AG10803 (cell line): ENCODE measurements at places on chromosomes 16 and 17.

GRCh38 chr16:68772030-68772681 is 35.1 kb downstream of the CDH1 start:
- no peak for DNase-seq

DNA sequence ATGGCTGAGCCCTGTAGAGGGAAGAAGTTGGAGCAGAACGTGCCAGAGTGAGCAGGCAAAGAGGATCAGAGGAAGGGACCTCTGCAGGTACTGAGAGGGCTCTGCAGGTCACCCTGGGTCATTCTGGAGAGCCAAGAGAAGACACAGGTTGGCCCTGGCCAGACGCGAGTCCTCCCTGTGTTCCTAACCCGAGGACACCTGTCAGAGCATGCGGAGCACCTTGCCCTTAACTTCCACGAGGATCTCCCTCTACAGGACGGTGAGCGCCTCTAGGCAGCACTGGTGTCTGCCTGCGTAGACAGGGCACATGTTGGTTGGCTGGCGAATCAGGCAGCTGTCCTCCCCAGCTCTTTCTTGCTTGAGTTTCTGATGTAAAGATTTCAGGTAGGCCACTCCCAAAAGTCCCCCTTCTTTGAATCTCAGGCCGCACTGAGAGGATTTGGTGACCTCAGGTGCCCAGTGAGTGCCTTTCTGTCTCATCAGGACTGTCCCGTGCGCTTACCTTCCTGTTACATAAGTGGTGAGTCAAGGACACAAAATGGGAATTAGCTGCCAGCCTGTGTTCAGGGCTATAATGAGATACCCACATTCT is 45.3 kb downstream of the MPRIP start:
- no peak for DNase-seq

DNA sequence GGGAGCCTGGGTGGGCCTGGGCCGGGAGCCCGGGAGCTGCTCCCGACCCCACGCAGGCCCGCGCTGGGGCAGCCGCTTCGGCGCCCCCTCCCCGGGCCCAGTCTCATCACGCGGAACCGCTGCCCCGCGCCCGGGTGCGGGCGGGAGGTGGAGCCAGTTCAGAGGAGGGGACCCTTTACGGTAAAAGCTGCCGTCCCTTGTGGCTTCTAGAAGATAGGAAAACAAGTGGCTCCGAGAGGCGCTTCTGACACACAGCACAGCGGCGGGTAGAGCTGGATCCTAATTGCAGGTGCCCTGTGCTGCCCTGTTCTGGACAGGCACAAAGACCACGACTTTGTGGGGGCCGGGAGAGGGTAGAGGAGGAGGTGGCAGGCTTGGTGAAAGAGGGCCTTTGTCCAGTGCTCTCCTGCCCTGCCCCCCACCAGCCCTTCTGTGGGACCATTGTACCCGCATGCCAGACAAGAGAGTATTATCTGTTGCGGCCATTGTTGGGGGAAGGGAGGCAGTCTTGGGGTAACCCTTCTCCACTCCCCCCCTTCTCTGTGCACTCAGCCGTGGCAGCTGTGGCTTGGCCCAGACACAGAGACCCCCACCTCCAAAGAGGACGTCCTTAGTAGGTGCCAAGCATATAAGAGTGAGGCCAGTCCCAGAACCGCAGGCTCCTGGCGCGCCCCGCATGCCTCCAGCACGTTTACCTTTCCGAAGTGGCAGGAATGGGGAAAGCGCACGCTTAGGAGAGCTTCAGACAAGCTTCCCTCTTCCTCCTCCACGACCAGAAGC is 736 bp downstream of the CNP start:
- no peak for DNase-seq

DNA sequence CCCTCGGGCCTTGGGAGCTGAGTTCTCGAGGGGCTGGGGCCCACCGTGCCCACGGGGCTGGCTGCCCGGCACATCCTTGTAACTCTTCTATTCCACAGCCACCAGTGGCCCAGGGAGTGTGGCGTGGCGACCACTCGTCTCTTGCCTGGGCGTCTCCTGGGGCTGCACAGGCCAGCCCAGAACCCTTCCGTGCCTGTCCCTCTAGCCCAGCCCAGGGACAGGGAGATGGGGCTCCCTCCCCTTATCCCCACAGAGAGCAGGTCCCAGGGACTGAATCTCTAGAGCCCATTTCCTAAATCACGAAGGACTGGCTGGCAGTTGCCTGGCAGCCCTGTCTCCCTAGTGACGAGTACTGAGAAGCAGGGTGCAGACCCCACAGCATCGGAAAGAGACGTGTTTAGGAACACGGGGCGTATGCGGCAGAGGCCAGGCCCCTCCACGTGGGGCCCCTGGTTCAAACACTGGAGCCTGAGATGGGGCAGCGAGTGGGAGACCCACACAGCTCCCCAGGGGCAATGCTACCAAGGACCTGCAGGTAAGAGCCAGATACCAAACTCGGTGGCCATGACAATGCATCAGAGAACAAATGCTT is 51.0 kb downstream of the TIMM22 start:
- no peak for DNase-seq

GRCh38 chr16:46918905-46919792 is 35.0 kb downstream of the GPT2 start:
- DNase-seq: no peak

GRCh38 chr16:15046692-15047376 is 9.0 kb downstream of the NTAN1 start:
- no peak for DNase-seq

GRCh38 chr16:69894676-69895075 is 56.5 kb upstream of the CLEC18A start:
- DNase-seq: no peak

- DNase-seq: no peak
Observed at GRCh38 chr17:29214215-29215146, 32.2 kb upstream of the CRYBA1 start.

- DNase-seq: no peak
Observed at GRCh38 chr16:3759736-3760135, 42.4 kb upstream of the TRAP1 start.

GRCh38 chr17:19645734-19646201 is 2.8 kb upstream of the ALDH3A2 start:
- DNase-seq: no peak

GRCh38 chr16:29975134-29975538 is 1.5 kb downstream of the TAOK2 start:
- DNase-seq: no peak

DNA sequence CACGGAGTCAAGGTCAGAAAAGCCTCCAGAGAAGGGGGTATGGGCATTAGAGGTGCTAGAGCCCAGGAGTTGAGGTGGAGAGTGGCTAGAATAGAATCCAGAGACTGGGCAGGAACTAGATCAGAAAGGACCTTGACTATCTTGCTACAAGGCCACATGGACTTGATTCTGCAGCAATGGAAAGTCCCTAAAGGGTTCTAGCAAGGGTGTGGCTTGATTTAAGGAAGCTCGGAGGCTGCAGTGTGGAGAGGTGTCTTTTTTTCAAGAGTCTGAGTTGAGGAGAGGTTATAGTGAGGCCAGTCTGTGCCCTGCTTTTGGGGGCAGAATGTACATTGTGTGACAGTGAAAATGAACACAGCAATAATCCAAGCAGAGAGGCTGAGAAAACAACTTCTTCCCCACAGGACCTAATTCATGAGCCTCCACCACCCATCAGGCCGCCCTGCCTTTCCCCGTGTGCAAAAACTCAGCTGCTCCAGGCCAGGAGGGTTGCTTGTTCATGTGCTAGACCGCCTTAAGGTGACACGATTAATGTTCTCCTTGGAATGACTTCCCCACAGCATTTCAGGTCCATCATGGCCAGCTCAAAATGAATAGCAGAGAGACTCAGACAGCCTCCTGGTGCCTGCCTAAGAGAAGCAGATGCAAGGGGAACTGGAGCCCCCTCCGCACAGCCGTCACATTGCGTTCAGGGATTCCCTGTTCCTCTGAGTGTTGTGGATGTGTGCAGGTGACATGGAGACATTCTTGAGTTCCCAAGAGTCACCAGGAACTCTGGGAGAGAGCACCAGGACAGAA is 8.7 kb upstream of the BEAN1 start:
- no peak for DNase-seq

DNA sequence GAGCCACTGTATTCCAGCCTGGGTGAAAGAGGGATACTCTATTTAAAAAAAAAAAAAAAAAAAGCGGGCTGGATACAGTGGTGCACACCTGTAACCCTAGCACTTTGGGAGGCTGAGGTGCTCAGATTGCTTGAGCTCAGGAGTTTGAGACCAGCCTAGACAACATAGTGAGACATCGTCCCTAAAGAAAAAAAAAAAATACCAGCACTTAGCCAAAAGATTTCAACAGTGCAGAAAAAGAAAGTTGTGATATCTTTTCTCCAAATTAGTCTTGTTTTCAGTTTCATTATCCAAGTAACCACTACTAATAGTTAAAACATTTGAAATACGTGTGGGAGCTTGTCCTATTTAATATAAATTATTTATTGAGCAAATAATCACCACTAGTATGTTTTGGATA is 48.7 kb downstream of the TENT4B start:
- peak; percentile 48 for DNase-seq

DNA sequence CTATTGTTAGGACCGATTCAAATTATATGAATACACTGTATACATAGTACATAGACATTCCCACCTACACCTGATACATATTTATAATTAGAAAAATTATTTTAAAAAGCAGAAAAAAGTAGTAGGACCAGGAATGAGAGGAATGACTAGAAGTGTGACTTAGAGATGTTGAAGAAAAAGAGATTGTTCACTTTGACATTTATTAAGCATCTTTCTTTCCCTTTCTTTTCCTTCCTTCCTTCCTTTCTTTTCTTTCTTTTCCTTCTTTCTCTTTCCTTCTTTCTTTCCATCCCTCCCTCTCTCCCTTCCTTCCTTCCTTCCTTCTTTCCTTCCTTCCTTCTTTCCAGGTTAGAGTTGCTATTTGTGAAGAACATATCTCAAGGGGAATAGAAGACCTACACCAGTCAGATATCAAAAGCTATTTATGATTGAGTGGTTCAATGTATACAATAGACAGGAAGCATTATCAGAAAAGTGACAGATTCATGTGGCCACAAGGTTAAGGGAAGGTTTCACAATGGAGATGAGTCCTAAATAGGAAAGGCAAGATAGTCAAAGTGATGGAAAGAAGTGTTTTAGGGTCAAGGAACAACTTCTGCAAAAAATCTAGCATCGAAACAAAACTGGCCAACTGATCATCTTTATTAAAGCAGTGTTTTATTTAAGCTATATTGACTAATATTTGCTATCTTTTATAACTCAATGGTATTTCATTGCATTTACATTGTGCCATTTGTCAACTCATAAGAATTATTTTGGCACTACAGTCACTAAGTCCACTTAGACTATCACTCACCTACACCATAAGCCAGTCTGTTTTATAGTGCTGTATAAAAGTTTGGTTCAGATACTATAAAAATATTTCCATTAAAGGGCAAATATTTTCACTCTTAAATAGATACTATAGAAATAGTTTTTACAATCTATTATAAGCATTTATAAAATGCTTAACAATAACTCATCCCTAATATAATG is 54.1 kb upstream of the NACA2 start:
- DNase-seq: no peak

- DNase-seq: no peak
Observed at GRCh38 chr16:13510425-13511151, 409.4 kb upstream of the ERCC4 start.

DNA sequence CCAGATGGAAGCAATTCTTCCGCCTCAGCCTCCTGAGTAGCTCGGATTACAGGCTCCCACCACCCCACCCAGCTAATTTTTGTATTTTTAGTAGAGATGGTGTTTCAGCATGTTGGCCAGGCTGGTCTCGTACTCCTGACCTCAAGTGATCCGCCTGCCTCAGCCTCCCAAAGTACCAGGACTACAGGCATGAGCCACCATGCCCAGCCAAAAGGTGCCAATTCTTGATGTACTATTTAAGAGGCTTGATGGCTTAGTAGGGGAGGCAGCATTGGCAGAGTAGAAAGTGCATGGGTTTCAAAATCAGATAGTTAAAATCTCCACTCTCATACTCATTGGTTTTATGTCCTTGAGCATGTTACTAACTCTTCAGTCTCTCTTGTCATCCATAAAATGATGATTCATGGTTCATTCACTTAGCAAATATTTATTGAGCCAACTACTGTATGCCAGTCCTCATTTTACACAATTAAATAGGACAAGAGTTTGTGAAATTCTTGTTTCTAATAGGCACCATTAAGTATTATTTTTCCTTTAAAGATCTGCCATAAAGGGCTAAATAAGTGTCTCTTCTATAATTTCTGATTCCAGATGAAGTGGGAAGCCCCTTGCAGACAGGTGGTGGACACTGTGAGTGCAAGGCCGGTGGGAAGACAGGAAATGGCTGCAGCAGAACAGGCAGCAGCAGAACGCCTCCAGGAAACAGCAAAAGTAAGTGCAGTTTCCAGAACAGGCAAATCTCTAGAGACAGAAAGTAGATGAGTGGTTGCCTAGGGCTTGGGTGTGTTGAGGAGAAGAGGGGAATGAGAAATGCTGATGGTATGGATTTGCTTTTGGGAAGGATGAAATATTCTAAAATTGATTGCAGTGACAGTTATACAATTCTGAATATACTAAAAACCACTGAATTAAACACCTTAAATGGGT is 8.2 kb upstream of the RPL27 start:
- DNase-seq: peak; percentile 46

GRCh38 chr17:77724876-77725615 is 233.5 kb upstream of the TNRC6C start:
- DNase-seq: no peak
